NCI-H146 (cell line): ENCODE measurements at places on chromosomes 2 and 18.

- DNase-seq: no peak
Measured at GRCh38 chr2:100902817-100903405, 83.0 kb downstream of the NPAS2 start.

DNA sequence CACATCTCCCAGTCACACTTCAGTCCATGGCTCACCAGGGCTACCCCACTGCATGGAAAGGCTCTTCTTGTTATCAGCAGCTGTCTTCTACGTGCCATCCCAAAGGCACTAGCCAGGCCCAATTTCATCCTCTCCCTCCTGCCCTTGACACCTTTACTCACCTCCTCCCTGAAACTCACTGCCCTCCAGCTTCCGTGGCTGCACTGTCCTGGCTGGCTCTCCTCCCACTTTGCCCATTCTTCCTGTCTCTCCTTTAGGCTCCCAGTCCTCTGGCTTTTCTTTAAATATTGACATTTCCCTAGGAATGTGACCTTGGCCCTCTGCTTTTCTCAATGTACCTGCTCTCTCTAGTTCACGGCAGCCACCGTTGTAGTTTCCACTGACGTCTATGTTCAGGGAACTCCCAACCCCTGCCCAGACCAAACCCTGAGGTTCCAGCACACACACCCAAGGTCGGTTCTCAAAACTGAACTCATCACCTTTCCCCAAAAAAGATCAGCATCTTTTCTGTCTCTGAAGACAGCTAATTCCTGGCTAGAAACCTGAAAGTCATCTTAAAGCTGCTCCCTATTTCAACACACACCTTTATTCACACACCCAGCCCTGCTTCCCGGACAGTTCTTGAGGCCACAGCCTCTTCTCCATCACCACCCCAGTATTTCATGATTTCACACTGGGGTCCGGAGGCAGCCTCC is 36.7 kb downstream of the WDFY1 start:
- DNase-seq: no peak

- DNase-seq: no peak
Measured at GRCh38 chr2:135130751-135131150, 78.7 kb downstream of the RAB3GAP1 start.

DNA sequence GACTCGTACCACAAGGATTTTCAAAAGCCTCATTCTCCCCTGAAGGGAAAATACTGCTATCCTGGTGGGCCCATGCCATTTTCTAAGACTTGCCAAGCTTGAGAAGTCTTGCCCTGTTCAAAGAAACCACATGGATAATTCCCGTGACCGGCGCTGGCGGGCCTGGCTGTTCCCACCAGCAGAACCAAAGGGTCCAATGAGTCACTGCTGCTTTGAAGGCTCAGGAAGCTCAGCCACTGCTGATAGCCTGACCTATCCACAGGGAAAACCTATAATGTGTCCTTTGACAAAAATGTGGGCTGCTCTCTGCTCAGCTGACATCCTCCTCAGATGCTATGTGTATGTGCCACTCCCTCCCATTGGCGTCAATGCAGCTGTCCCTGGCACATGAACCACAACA is 137.9 kb upstream of the RAB12 start:
- no peak for DNase-seq

DNA sequence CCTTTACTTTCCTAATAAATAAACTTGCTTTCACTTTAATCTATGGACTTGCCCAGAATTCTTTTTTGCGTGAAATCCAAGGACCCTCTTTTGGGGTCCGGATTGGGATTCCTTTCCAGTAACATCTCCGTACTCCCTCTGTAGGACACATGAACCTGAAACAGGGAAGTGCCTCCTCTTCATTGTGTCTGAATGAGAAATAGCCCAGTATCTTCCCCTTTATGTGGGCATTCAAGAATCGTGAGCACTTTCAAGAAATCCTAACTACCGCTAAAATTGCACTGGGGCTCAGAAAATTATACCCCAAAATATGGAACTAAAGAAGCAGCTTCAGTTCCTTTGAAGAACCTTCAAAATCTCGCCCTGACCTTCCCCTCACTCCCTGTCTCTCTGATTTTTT is 7.8 kb upstream of the POMC start:
- no peak for DNase-seq

DNA sequence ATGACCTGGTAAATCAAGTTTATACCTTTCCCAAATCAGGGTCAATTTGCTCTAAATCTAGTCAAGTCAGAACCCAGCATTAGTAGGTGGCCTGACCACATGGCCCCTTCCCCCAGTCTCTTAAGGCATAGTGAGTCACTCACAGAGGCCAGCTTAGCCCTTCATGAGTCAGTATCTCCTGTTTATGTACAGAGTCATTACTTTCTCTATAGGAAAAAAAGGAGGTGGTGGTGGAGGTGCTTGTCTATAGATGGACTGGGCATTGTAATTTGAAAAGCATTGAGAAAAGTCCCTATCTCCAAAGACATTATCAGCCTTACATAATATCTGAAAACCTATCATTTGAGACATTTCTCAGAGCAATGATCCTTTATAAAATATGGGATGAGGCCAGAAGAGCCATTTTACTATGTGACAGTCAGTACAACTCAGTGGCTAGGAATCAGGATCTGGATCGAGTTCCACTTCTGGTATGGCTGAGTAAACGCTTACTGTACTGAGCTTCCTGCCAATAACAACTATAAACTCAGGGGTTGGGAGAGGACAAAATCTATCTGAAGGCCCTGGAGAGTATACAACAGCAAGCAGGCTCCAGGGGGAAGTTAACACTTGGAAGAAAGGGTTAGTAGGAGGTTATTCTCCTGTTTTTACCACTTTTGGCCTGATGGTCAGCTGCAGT is 22.5 kb upstream of the SIGLEC15 start:
- no peak for DNase-seq

DNA sequence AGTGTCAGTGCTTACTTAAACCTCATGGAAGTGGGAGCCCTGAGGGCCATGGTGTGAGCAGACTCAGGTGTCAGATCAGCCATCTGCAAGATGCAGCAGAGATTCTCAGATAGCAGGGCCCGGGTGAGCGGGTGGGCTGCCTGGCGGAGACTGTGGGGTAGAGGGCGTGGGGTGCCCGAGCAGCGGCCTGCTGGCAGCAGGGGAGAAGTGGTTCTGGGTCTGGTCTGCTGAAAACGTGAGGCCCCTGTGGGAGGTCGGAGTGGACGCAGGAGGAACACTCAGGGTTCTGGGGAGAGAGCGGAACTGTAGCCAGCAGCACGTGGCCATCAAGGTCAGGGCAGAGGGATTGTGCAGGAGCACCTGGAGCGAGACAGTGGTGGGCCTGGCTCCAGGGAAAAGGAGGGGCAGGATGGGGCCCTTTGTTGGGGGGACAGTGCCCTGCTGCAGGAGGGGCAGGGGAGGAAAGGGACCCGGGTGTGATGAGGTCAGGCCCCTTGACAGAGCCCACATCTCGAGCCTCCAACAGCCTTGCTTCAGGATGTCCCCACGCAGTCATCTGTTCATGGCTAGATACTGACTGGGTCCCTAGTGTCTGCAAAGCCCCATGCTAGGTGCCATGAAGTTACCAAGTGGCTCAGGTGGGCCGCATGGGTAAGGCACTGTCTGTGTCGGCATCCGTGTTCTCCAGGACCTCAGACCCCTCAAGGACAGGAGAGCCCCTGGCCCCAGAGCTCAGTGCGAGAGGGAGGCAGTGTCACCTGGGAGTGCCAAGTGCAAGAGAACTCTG is 2.7 kb upstream of the ESPNL start:
- DNase-seq: no peak

DNA sequence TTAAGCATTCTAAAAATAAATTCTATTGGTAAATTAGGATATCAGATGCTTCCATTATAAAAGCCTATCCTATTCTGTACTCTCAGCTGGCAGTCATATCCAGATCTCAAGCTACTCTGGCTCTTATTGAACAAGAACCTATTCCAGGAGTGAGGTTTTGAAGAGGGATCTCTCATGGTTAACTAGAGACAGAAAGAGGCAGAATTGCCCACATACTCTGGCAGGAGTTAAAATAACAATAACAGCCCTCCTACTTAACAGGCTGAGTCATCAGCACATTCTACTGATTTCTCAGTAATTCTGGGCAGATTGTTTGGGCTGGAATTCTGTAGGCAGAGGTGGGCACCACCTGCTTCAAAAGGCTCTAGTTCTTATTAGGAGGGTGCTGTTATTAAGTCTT is 142.0 kb upstream of the UNC80 start:
- no peak for DNase-seq

- no peak for DNase-seq
Measured at GRCh38 chr2:48219555-48220436, 310.2 kb upstream of the STON1 start.

DNA sequence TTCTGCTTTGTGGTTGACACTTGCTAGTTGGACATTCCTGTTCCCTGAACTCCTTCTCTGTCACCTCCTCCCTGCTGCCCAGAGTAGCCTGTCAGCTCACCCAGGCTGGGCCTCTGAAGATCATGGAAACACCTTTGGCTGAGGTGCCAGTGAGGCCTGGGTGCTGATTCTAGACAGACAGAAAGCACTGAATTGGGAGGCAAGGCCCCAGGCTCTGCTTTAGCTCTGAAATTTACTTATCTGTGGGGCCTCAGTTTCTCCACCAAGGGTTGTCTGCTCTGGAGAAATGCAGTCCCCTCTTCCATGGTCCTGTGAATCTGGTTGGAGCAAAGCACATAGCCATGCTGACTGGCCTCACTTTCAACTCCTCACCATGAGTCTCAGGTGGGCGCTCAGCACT is 104.6 kb upstream of the SIX3 start:
- no peak for DNase-seq

GRCh38 chr2:88185480-88185879 is 15.3 kb downstream of the THNSL2 start:
- no peak for DNase-seq

DNA sequence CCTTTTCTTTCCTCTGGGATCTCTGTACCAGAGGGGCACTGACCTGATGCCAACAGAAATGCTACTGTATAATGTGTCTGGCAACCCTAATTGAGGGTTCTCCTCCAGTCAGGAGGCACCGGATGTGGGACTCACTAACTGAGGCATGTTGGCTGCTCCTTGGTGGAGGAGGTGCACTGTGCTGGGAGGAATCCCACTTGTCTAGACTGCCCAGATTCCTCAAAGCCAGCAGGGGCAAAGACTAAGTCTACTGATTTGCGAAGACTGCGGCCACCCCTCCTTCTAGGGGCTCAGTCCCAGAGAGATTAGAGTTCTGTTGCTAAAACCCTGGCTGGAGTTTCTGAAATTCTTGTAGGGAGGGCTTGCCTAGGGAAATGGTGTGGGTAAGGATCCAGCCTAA is 1192.1 kb downstream of the DPP10 start:
- no peak for DNase-seq

DNA sequence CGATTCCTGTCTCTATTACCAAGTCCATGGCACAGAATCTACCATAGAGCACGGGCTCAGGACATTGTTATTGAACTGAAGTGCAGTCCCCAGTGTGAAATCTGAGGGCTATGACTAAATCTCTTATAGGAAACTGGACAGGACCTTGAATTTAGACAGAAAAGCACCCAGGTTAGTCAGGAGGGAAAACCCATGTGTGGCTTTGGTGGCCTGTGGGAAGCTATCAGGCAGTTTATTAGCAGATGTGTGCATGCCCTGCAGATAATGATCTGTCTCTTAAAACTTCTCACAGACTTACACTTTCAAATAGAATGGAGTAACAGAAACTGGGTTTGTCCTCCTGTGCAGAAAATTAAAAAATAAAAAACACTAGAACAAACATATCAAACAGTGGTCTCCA is 610.0 kb upstream of the RAB6C start:
- no peak for DNase-seq

DNA sequence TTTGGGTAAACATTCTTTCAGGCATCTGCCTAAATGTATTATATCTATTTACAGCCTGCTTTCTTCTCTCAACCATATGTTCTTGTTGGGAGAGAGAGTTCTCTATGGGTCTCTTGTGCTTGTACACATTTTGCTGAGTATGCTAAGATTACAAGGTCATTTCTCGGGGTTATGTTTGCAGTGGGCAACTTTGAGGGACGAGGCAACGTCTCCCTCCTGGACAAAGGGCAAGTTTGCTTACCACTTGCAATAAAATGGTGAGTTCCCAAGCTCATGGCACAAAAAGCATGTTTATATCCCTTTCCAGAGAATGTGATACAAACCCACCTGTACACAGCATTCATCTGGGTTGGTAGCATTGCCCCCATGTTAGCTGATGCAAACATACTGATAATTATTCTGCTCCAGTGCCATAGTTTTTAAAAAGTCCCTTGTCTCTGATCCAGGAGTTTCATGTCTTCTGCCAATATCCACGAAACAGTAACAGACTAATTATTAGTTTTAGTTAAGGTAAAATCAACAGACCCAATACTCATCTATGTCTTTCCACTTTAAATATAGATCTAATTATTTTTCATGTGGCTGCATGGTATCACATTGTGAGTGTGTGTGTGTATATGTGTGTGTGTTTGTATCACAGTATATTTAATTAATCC is 84.2 kb upstream of the MAPK4 start:
- peak; percentile 33 for DNase-seq

GRCh38 chr18:8868276-8868675 is 162.9 kb downstream of the MTCL1 start:
- no peak for DNase-seq

- no peak for DNase-seq
Measured at GRCh38 chr18:47418746-47419145, 167.3 kb upstream of the SKOR2 start.

GRCh38 chr18:46167971-46168370 is 63.8 kb downstream of the HAUS1 start:
- no peak for DNase-seq

DNA sequence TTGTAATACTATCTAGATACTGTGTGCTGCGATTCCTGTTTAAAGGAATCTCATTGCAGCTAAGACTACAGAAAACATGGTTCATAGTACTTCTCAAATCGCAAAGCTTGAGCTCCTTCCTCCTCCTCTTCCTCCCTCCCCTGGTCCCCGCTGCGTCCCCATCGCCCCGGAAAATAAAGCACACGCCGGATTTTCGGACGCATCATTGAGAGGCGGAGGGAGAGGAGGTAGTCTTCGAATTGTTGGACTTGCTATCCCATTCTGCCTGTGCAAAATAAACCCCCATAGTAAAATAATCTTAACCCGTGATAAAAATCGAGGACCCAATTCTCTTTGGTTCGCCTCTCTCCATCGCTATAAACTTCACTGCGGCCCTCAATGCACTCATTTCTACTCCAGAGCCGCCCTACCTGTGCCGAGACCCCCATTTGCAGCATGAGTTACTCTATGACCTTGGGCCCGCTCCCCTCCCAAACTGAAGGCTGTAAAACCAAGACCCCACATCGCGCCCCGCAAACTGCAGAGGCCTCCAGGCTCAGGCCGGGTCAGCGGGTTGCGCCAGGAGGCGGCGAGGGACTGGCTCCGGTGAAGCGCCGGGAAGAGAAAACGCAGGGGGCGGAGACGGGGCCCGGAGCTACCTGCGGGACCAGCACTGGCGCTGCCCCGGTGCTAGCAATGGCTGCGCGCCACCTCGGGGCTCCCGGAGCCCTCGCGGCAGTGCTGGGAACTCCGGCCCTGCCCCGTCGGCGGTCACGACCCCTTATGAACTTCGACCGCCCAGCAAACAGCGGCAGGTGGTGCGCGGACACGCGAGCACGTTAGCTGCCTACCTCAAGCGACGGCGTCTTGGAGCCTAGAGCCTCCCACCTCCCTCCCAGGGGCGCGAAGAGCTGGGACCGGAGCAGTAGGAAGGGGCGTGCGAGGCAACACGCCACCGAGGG is 649 bp downstream of the ESCO1 start:
- DNase-seq: peak; percentile 94

- no peak for DNase-seq
Measured at GRCh38 chr2:1730015-1730927, 14.0 kb downstream of the PXDN start.
